Fibroblast of mammary gland (primary cell): ENCODE measurements at places on chromosomes 5 and 9.
A peak's percentile ranks its signal among the peaks of the same experiment; 100 is the strongest.

GRCh38 chr5:146671561-146672295 lies 155.7 kb upstream of the GPR151 start:
- DNase-seq, result peak; percentile 38

GRCh38 chr9:89449261-89449671 lies 48.6 kb downstream of the SEMA4D start:
- DNase-seq, result no peak

- DNase-seq, result no peak
Measured at GRCh38 chr5:55319491-55319890, 11.7 kb downstream of the MTREX start.

DNA sequence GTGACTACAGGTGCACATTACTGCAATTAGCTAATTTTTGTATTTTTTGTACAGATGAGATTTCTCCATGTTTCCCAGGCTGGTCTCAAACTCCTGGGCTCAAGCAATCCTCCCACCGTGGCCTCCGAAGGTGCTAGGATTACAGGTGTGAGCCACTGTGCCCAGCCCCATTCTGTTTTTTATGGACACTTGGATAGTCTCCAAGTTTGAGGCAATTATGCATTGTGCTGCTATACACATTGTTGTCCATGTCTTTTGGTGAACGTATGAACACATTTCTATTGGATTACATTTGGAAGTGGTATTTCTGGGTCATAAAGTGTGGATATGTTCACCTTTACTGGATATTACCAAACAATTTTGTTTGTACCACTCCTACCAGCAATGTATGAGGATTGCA lies 22.4 kb upstream of the PLPP1 start:
- DNase-seq, result no peak

DNA sequence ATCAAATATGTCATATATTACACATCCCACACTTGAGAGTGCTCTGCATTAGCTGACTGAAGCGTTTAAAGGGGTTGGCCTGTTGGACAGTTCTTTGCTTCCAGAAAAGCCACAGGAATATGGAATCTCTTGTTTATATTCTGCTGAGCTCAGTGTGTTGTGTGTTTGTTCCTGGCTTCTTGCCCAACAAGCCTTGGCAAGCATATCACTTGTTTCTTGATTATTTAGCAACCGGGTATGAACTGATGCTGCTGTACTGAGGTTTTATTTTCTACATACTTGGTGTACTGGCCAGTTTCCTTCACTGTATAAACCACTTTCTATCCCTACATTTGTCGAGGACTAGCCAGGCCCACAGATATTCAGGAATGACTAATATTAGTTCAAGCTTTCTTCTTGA lies 378.9 kb downstream of the KCTD16 start:
- peak; percentile 26 for DNase-seq

GRCh38 chr9:98449871-98450270 lies 194.4 kb upstream of the TBC1D2 start:
- peak; percentile 60 for DNase-seq

DNA sequence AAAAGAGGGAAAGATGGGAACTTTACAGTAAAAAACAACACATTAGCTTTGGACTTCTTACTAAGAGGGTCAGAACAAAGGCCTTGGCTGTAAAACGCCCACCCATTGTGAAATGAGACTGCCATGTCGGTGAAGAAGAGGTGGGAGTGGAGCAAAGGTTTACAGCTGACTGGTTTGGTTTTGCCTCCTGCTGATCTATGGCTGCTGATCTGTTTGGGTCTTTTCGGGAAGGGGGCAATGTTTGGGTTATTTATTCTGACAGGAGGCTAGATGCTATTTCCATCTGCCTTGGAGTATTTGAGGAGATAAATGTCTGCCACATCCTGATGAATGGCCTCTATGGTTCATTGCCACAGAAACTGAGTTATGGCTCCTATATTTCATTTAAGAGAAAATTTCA lies 408.7 kb downstream of the TLE4 start:
- no peak for DNase-seq

DNA sequence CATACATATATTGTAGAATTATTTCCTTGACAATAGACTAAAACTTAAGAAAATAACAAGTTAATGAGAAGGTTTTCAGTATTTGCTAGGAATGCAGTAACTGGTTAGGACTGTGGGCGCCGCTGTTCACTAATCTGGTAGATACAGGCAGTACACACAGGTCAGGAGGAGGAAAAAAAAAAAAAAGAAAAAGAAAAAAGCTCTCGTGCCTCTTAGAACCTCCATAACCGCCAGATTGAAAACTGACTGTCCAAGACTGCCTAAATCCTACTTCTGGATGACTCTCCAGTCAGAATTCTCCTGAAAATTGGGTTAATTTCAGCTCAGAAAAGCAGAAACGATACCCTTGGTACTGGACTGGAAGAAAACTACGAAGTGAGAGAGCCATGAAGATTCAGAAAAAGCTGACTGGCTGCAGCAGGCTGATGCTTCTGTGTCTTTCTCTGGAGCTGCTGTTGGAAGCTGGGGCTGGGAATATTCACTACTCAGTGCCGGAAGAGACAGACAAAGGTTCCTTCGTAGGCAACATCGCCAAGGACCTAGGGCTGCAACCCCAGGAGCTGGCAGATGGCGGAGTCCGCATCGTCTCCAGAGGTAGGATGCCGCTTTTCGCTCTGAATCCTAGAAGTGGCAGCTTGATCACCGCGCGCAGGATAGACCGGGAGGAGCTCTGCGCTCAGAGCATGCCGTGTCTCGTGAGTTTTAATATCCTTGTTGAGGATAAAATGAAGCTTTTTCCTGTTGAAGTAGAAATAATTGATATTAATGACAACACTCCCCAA lies at the start of gene PCDHGA1:
PCDHGA1 (plus strand) TSS at position 216 of the 782 bp plus-strand sequence.
- DNase-seq, result peak; percentile 64

DNA sequence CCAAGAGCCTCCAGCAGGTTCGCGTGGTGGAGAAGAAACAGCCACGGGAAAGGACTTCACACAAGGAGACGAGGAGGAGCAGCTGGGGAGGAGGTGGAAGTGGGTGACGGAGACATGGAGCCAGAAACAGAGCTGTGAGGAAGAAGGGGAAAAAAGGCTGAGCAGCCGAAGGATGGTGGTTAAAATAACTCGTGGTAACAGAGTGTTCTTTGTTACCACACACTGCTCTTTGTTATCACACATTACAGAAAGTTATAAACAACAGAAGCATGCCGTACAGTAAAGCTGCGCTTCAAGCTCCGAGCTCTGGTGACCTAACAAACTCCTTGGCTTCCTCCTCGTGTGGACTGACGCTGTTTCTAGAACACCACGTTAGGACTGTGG lies 215.4 kb downstream of the GLIS3 start:
- peak; percentile 55 for DNase-seq

DNA sequence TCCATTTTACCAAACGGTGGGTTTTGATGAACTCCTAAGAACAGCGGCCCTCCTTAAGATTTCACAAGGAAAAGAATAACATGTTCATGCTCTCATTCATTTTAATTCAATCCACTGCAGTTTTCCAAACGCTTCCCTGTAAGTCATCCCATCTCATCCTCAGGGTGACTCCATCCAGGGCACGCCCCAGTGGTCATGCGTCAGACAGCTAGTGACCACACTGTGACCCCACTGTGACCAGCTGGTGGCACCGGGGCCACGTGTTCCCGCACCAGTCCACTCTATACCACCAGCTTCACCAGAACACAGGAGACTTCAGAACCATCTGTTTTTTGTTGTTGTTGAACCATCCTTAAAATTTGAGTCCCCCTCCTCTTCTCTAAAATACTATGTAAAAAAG lies 14.3 kb downstream of the ATPSCKMT start:
- DNase-seq, result peak; percentile 37

GRCh38 chr9:119818726-119819435 lies 449.6 kb upstream of the BRINP1 start:
- no peak for DNase-seq

GRCh38 chr5:43191740-43192557 lies at the start of gene NIM1K:
Gene NIM1K (plus strand): TSS chr5:43192225. CDS start chr5:43245776, 53,551 bp downstream.
- DNase-seq, result peak; percentile 41

- DNase-seq, result no peak
Measured at GRCh38 chr9:134723037-134723436, 81.4 kb downstream of the COL5A1 start.

DNA sequence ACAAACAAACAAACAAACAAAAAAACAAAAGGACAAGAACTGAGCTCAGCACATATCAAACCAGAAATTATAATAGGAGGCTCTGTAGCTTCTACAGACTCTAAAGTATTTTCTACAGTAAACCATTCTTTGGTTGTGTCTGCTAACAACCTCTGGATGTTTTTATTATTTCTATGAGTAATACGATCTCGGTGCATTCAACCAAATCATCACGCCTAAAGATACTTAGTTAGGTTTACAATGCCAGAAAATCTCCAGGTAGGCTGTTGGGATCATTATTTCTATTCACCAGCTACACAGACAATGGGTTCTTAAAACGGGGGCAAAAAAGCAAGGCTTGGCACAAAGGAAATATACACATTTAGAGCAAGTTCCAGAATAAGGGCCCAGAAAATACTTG lies 41.6 kb upstream of the ALDOB start:
- no peak for DNase-seq

DNA sequence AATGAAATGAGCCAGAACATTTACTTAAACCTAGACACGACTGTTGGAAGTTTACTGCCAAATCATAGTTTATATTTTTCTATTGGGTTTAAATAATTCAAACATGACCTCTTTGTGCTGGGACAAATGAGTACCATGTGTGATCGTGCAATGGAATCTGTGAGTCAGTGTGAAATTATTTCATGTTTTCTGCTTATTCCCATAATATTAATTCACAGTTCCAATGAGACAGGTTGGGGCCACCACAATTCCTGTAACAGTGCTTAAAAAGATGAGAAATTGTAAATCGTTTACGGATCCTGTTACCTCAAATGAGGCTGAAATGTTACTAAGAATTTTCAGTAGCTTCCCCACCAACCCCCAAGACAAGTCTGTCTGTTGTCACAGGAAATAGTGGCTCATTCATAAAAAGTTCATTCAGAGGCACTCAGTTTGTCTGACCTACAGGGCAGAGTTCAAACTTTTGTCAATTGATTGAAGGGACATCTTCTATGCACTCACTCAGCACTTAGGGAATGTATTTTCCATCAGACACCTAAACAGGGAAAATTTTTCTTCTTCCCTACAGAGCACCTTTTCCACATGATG lies 563.9 kb upstream of the ADAMTS16 start:
- no peak for DNase-seq

GRCh38 chr5:6399980-6400910 lies 21.9 kb upstream of the MED10 start:
- peak; percentile 87 for DNase-seq

DNA sequence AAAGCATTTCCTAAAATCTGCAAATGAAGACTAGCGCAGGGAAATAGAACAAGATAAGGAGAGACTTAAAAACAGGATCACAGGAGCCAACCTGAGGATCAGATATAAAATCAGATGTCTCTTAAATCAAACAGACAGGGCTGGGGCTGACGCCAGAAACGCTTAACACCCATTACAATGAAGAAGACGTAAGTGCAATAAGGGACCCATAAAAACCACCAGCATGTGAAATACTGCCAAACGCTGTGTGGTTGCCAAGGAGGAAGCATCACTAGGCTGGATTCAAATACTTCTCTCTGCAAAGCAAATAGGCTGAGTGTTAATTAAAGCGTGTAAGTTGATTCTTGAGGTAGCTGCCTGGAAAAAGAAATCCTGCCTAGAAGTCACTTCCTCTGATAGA lies 74.4 kb upstream of the ATP10B start:
- no peak for DNase-seq

DNA sequence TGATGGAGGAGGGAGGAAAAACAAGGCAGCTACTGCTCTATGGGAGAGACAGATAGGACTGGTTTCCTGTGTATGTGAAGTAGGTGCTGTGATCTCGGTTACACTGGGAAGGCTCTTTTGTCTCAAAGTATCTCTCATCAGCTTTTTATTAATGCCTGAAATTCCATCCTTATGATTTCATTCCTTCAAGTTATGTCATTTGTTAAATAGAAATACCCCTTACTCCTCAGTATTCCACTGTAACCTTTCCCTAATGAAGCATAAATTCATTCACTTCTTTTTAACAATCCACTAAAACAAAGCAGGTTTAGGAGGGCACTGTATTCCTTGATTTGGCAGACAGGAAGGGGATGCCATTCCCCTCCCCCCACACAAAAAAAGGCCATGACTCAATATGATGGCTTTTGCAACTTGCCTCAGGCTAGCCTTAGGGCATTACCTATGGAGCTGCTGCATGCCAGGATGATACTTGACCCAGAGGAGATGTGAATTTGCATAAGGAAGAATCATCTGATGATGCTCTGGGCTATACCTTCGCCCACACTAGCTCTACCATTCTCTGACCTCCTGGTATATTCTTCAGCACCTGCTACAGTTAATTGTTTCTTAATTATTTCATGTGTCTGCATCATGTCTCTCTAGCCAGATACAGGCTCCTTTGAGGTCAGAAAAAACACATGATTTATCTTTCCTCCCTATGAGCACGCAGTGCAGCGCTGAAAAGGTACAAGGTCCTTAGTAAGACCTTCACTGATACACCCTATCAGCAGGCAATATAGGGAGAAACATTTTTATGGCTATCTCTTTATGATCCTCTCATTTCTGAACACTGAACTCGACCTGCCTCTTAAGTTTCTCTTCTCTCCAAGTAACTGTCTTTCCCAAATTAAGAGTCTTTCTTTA lies 26.3 kb downstream of the NR3C1 start:
- DNase-seq, result peak; percentile 45

- peak; percentile 54 for DNase-seq
Measured at GRCh38 chr5:1004461-1005248, 3.9 kb upstream of the NKD2 start.

DNA sequence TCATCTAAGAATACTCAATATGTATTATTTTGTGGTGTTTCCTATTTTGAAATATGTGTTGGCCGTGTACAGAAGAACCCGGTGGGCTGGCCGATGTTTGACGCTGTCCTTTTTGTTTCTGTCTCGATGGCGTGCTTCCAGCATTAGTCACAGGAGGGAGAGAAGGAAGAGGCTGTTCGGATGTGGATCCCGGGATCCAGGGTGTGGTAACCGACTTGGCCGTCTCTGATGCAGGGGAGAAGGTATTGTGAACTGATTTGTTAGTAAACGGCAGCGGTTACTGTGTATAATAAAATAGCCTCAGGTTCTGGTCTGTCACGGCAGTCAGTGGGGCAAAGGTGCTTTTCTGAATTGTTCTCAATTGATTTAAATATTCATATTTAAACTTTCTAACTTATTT lies 275.0 kb downstream of the ARHGEF28 start:
- peak; percentile 87 for DNase-seq

GRCh38 chr9:27151693-27152404 lies 42.8 kb downstream of the TEK start:
- DNase-seq, result peak; percentile 49

DNA sequence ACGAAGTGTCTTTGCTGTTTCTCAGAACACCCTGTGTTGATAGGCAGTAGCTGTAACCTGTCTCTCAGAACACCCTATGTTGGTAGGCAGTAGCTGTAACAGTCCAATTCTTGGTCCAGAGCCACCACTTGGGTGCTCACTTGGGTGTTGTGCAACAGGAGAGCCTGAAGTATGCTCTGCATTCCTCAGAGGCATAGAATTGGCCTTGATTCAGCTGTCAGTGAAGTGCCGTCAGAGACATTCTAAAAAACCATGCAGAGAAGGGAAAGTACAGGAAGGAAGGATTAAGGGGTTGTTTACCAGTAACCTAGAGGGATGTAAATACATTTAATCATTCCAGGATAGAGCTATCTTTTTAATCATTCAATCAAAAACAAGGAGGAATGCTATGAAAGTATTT lies 231.2 kb downstream of the ARRDC3 start:
- peak; percentile 87 for DNase-seq

- DNase-seq, result no peak
Measured at GRCh38 chr5:115337882-115338281, 41.4 kb upstream of the CCDC112 start.
